ENCODE measurements at places on chromosomes 11 and 22.

DNA sequence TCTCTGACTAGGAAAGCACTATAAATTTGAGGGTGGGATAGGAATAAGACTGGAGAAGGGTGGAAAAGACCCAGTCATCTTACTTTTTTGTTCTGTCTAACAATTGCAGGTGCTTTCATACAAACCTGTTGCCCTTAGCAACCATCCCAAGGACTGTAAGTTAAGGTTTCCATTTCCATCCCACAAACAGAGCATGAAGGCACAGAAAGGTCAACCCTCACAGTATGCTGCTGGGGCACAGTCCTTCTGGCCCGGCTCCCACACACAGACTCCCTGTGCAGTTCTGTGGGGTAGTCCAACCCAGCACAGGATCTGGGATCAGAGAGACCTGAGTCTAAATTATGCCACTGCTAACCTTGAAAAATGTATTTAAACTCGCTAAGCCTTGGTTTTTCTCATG, 38.4 kb upstream of the ETS1 start:
- no peak for DNase-seq

DNA sequence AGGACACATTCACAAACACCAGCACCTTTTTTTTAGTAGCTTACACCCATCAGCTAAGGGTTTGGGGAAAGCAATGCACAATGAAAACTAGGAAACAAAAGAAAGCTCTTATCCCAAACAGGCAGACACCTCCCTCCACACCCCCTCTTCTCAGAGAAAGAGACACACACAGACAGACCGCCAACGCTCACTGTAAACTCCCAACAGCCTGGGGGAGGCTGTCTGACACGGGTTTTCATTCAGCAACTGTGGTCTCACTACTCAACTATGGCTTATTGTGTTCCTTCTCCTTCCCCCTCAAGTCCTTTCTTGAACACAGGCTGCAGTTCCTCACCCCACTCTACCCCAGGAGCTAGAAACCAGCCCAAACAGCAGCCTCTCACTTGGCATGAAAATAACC, 123.4 kb downstream of the C11orf58 start:
- DNase-seq: no peak

DNA sequence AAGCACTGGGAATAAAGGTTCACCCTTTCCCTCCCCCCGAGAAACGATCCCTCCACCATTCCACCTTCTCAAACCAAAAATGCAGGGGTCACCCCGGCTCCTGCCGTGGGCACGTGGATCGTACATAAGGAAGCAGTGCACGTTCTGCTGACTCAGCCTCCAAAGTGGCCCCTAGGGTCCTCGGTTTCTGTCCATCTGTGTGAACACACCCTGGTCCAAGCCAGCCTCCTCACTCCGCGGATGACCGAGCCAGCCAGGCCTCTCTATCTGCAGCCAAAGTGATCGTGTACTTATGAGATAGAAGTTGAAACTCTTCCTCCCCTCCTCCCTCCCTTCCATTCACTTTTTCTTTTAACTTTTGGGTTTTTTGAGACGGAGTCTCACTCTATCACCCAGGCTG, 16.2 kb downstream of the C11orf24 start:
- no peak for DNase-seq

- peak; percentile 18 for DNase-seq
Measured at GRCh38 chr11:59106363-59107336, at the start of gene FAM111B. FAM111B (plus strand) TSS chr11:59107237; CDS start chr11:59109626, 2,389 bp downstream.

GRCh38 chr11:27174021-27174420, 133.4 kb downstream of the BBOX1 start:
- no peak for DNase-seq

GRCh38 chr11:104422324-104422944, 258.5 kb upstream of the PDGFD start:
- DNase-seq: no peak

GRCh38 chr11:68007498-68008380, 2.4 kb upstream of the ALDH3B1 start:
- DNase-seq: no peak

- no peak for DNase-seq
Measured at GRCh38 chr11:71436861-71437260, 11.3 kb downstream of the DHCR7 start.

GRCh38 chr11:74283580-74284180, 27.8 kb downstream of the P4HA3 start:
- no peak for DNase-seq

- no peak for DNase-seq
Measured at GRCh38 chr11:114147375-114148012, 88.0 kb downstream of the ZBTB16 start.

DNA sequence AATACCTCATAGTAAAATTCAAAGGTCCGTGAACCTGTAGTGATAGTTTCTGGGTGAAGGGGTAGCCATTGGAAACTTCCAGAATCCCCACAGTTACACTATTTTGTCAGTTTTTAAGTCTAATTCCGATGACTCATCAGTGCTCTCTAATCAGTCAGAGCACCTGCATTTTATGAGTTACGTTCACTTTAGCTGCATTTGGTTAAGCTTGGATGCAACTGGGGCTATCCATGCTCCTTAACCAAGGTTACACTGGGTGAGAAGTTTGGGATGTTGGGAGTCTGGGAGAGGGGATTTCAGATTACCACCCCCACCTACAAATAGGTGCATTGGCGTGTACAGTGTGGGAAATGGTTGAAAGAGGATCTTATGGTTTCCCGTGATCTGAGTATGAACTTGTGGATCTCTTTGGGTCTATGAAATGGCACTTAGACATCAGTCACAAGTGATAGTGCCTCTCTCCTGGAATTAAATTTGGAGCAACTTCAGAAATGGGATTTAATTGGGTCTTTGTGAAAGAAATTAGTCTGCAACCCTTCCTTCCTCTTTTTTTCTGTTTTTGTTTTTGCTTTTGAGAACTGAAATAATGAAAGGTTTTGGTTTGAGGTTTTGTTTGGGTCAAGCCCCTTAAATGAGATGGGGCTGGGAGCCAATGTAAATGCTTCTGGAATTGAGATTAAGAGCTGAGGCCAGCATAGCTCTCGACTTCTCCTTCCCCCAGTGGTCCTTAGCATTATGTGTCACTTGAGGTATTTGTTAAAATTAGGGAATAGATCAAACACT, 31.5 kb downstream of the EHF start:
- no peak for DNase-seq

DNA sequence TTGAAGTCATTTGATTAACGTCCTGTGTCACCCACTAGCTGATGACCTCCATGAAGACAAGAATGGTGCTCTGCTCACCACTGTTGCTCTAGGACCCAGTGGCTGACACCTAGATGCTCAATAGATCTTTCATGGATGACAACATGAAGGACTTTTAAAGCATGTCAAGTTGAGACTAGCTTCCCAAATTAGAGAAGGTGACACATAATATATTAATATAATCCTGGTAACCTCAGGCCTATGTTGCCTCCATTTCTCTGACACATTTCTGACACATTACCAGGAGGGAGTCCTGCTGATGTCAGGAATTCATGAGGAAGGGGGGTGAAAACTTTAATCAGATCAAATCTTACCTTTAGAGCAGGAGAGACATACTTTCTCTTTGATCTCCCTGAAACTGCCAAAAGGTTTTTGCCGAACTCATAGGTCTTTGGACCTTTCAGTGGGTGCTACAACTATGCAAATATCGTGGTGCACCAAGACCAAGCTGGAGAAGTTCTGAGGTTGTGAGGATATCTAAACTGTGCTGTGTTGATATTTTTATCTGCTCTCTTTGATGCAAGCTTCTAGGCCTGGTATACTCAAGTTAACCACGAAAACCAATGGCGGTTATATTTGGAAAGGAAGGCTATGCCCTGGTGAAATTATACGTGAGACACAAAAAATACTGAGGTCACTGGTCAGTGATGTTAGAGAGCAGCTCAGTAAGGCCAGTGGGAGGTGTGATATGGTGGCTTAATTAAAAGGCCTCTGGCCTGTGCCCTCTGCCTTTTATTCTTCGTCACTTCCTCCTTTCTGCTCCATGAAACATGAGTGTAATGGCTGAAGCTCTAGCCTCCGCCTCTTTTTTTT, 13.2 kb upstream of the AMPD3 start:
- DNase-seq: no peak

All from stimulated activated CD4-positive, alpha-beta T cell treated with anti-CD3 and anti-CD28 coated beads, Interleukin-1b, Interleukin-23, amount 100 ng/mL, for 4 hours (primary cell).